Common myeloid progenitor, CD34-positive (primary cell): ENCODE measurements at places on chromosomes 7 and 10.
A peak's percentile ranks its signal among the peaks of the same experiment; 100 is the strongest.

- DNase-seq, result no peak
Measured at GRCh38 chr10:85612833-85613232, 753.8 kb downstream of the GRID1 start.

DNA sequence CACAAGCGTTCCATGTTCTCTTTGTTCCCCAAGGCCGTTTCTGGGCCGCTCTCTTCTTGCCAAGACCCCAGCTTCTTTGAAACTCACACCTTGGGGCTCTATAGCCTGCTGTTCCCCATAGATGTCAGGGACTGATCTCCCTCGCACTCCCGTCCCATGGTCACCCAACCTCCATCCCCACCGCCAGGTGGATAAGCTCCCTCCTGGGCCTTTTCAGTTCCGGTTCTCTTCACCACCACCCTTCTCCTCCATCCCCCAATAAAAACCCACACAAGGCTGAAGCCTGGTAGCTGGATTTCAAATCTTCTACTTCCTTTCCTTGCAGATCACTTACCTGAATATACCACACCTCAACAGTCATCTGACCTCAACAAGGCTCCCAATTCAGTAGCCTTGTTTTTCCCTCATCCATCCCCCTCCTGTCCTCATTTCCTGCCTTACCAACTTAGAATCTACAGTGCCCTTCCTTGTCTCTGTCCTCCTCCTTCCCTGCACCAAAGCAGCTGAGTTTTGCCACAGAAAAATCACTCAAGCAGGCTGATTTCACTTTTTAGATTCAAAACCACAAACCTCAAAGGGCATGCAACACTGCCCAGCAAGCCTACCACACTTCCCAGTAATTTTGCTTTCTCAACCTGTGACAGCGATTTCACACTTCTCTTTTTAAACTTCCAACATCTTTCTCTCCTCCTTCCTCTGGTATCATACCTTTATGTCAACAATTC lies 7.7 kb downstream of the SLC37A3 start:
- DNase-seq, result peak; percentile 76

- DNase-seq, result no peak
Measured at GRCh38 chr7:17118412-17118811, 180.0 kb upstream of the AHR start.

DNA sequence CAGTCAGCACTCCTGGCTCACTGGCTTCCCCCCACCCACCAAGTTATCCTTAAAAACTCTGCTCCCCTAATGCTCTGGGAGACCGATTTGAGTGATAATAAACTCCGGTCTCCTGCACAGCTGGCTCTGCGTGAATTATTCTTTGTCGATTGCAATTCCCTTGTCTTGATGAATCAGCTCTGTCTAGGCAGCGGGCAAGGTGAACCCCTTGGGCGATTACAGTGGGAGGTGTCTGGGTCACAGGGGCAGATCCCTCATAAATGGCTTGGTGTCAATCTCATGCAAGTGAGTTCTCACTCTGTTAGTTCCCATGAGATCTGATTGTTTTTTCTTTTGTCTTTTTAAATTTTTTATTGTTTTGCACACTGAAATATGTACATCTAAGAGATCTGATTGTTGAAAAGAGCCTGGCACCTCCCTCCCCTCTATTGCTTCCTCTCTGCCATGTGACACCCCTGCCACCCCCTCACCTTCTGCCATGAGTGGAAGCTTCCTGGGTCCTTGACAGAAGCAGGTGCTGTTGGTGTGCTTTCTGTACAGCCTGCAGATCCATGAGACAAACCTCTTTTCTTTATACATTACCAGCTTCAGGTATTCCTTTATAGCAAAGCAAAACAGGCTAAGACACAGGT lies 20.5 kb downstream of the OTUD1 start:
- DNase-seq, result no peak

DNA sequence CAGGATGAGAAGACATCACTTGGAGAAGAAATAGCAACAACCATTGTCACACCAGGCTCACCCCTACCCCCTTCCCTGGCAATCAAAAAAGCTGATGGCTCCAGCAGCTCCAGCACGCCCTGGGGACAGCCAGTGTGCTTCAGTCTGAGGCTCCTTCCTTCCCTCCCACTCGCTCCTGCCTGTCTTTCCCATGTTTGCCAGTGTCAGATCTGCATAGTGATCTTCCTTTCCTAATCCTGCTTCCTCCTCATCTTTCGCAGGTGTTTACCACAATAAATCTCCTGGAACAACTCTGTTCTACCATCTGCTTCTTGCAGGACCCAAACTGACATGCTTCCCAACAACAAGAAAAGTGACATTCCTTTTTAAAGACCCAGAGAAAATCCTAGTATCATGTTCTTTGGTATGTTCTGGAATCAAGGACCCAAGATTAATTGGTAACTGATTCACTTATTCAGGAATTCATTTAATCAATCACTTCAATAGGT lies 57.1 kb downstream of the STEAP1B start:
- no peak for DNase-seq

DNA sequence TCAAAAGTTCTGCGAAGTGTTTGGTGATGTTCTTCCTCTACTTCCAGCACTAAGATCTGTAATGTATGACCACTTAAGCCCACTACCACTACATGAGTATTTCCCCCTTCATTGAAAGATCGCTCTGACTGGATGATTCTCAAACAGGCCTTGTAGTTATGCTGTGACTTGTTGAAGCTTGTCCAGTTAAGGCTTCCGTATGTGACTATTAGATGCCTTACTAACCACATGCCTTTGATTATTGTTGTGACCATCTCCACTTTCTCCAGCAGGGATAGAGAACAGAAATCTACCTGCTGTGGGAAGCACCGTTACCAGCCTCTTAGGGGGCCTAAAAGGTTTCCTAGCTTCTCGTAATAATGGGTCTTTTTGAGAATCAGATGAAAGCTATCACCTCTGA lies 81.1 kb downstream of the NOC3L start:
- DNase-seq, result no peak

DNA sequence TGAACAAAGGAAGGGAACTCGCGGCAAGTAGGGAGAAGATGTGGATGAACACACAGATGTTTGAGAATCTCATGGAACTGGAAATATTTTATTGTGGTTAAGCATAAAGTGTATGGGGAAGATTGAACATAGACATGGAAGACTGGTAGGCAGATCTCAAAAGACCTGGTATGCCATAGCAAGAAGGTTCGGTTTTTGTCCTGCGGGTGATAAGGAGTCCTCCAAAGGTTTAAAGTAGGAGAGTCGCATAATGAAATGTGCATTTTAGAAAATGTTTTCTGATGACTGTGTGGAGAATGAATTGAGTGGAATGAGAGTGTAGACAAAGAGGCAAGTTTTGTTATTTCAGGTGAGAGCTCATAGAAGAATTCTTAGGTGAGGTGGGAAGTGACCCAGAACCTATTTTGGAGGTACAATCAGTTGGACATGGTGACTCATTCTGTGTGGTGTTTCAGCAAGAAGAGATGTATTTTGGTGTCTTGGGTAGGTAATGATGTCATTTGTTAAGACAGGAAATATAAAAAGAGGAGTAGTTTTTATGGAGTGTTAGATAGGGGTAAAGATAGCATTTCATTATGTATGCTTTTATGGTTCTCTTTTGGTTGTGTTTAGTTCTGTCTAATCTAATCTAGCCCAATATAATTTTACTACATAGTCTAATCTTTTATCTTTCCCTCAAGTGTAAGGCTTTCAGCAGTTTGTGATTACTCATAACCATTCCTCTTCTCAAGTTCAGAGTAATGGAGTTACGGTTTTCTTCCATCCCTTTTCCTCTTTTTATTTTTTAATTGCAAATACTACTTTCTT lies 239.2 kb downstream of the EXOC4 start:
- DNase-seq, result no peak

- no peak for DNase-seq
Measured at GRCh38 chr7:6260291-6261187, 11.9 kb downstream of the CYTH3 start.

- DNase-seq, result peak; percentile 29
Measured at GRCh38 chr10:62456611-62457101, 82.5 kb downstream of the ZNF365 start.
